SJSA1 (cell line): ENCODE measurements at places on chromosomes 12 and 14. TPM values are rescaled to one million over a fixed set of nuclear protein-coding genes. Genes with fewer than 3 reads are reported as not detected.
A peak's percentile ranks its signal among the peaks of the same experiment; 100 is the strongest.

- DNase-seq = no peak
Observed at GRCh38 chr12:107514887-107515445, 170.6 kb upstream of the PWP1 start.

- DNase-seq = no peak
Observed at GRCh38 chr12:94175763-94176668, 27.6 kb downstream of the PLXNC1 start.

DNA sequence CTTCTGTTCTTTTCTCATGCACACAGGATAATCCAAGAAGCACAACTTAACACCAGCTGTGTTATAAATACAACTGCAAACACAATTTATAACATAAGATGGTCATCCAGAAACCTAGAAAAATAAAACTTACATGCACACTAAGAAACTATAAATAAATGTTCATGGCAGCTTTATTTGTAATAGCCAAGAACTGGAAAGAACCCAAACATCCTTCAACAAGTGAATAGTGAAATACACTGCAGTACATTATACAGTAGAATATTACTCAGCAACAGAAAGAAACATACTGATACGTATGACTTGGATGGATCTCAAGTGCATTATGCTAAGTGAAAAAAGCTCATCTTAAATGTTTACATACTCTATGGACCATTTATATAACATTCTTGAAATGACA is 132.7 kb downstream of the SPTSSA start:
- no peak for DNase-seq

DNA sequence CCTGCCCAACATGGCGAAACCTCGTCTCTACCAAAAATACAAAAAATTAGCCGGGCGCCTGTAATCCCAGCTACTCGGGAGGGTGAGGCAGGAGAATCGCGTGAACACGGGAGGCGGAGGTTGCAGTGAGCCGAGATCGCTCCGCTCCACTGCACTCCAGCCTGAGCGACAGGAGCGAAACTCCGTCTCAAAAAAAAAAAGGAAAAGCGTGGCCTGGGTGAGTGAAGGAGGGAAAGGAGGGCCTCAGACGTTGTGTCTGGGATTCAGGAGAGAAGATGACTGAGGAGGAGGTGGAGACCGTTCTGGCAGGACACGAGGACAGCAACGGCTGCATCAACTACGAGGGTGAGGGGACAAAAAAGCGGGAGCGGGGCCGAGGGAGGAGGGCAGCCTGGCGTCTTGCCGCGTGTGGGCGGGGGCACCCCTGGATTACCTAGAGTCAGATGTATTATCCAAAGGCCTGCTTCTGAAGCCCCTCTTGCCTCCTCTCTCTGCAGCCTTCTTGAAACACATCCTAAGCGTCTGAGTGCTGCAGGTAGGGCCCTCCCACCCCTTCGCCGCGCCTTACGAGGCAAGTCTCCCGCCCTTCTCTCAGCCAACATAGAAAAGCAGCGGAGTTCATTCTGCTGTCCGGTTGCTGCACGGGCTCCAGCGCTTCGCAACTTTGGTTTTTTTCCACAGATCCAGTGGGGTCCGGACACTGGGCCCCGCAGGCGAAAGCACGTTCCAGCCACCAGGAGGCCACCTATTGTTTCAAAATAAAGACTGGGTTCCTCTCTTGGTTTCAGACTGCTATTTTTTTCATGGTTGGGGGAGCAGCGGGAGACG is 744 bp upstream of the MYL6 start:
- DNase-seq = peak; percentile 88

The SLC6A13 gene
- not detected in 2 replicates for total RNA-seq

DNA sequence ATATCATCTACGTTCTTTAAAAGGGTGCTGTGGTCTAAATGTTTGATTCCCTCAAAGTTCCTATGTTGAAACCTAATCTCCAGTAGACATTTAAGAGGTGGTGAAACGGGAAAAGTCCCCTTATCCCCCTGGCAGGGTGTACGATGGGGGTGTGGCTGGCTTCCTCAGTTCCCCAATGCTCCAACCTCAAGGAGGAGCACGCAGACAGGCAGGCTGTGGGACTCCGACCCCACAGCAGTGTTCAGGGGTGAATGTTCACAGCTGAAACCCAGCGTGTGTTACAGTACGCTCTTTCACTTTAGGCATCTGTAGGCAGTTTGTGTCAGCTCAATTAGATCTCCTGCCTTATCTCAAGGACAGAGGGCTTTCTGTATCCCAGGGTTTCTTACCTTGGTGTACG is 73.2 kb downstream of the SEC23A start:
- DNase-seq = no peak

DNA sequence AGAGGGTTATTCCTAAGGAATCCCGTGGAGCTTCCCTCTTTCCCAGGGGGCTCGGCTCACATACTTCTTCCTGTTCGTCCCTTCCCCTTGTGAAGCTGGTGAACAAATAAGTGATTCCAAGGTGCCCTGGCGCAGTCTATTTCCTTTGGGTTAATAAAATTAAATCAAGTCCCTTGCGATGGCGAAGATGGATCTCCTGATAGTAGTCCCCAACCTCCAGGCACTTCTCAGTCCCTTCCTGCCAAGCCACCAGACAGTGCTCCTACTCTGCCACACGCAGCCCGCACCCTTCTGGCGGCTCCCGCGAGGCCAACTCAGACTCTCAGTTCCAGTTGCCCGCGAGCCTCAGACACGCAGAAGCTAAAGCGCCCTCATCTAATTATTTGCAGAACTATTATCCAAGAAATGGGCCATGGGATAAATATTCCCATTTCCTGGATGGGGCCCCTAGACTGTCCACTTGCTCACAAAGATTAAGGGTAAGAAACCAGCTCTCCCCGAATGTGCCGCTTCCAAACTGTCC is 2.4 kb upstream of the SIX6 start:
- no peak for DNase-seq

DNA sequence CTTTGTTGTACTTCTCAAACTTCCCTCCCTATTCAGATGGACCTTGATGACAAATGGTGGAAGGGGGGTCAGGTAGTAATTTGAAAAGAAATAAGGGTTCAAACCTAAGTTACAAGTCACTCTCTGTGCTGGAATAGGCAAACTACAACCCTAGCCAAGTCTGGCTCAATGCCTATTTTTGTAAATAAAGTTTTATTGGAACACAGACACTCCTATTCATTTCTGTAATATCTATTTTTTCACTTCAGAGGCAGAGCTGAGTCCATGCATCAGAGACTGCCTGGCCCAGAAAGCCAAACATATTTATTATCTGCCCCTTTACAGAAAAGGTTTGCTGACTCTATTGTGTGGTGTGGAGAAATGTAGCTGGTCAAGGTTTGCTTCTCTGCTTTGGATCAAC is 78.4 kb upstream of the RIN3 start:
- no peak for DNase-seq

GRCh38 chr12:99498756-99499155 is 148.8 kb upstream of the GARIN6 start:
- DNase-seq = no peak
